ENCODE measurements at places on chromosomes 4 and X. TPM values are rescaled to one million over a fixed set of nuclear protein-coding genes. Genes with fewer than 3 reads are reported as not detected.

Gene CFAP47
- total RNA-seq, result not detected

Gene NUDT10
- 0.62 TPM for total RNA-seq

Gene ASB12
- total RNA-seq, result 0.06 TPM

Gene FAM9B
- total RNA-seq, result not detected

Gene GRID2
- total RNA-seq, result under 0.01 TPM
